ENCODE measurements at places on chromosomes 1 and 21.

DNA sequence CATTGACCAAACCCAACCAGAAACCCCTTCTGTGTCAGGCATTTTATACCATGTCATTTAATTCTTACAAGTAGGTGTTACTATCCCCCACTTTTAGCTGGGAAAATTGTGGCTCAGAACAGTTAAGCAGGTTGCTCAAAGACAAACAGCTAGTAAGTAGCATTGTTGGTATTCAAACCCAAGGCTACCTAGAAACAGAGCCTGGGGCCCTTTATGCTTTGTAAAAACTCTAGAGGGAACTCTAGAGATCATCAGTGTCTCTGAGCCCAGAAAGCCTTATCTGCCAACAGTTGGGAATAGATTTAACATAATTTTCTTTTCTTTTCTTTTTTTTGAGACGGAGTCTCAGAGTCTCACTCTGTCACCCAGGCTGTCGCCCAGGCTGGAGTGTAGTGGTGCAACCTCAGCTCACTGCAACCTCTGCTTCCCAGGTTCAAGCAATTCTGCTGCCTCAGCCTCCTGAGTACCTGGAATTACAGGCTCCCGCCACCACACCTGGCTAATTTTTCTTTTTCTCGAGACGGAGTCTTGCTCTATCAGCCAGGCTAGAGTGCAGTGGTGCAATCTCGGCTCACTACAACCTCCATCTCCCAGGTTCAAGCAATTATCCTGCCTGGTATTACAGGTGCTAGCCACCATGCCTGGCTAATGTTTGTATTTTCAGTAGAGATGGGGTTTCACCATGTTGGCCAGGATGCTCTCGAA is 48.5 kb upstream of the OSBPL9 start:
- DNase-seq, result peak; percentile 57

DNA sequence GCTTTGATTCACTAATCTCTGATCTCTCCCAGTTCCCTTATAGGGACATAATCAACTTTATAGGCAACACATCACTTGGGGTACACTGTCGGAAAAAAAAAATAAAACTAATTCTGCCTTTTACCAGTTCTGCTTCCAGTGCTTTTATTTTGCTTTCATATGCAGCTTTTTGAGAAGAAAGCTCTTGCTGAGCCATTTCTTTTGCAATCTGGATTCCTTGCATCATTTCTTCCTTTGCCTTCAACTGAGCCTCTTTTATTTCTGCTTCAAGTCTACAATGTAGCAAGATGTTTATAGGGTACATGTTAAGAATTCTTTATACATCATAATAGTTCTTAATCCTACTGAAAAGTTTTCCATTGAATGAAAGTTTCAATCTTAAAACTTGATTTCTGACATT is 30.6 kb downstream of the KIF14 start:
- no peak for DNase-seq

- no peak for DNase-seq
These were observed 4.9 kb downstream of the MIA3 start for GRCh38 chr1:222622765-222623164.

GRCh38 chr21:9750341-9751086 is 770.9 kb upstream of the TPTE start:
- no peak for DNase-seq

DNA sequence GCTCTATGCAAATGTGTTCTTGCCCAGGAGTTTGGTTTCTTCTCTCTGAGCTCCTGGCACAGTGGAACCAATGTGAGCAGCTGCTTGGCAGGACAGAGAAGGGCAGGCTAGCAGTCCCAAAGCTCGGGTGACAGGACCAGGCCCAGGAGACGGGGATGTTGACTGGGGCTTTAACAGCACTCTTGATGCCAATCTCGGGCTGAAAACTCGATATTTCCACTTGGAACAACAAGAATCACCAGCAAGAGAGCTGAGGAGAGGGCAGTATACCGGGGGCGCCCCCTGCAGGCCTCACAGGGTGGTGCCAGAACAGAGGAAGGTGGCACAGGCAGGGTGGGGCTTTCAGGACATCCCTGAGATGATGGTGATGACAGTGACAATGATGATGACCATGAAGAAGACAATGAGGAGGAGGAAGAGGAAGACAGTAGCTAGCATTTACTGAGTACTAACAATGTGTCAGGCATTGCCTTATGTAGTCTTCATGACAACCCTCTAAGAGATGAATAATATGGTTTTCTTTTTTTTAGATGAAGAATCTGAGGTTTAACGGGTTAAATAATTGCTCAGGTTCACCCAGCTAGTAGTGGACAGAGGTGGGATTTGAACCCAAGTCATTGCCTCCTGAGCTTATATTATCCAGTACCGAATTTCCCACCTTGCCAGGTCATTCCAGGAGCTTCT is 2.7 kb upstream of the KCNJ9 start:
- DNase-seq, result peak; percentile 70

DNA sequence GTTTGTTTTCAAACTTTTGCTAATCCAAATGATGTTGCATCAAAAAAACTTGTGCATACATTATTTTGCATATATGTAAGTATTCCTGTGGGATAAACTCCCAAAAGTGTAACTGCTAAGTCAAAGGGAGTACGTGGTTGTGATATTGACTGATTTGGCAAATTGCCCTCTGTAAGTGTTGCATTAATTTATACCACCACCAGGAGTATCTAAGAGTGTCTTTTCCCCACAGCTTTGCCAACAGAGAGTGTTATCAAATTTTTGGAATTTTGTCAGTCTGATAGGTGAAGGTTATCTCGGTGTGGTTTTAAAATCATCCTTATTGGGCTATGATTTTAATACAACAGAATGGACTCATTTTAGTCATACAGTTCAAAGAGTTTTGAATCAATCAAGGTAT is 30.1 kb upstream of the PARP1 start:
- no peak for DNase-seq

GRCh38 chr21:34912022-34912945 is 136.8 kb downstream of the RUNX1 start:
- peak; percentile 57 for DNase-seq

DNA sequence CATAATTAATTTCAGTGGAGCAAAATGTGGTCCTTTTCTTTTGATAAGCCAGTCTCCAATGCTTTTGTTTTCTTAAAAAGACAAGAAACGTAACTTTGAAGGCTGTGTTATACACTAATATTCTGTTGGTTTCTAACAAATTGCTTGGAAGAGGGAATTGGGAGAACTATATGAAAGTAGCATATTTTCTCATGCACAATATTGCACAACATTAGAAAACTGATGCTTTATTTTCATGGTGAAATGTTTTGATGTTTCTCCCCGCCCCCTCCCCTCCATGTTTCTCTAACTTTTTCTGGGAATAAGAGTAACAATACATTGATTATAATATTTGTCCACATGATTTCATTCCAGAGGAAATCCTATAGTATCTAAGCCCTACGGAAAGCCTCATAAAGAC is 115.4 kb downstream of the OLFML2B start:
- DNase-seq, result no peak

DNA sequence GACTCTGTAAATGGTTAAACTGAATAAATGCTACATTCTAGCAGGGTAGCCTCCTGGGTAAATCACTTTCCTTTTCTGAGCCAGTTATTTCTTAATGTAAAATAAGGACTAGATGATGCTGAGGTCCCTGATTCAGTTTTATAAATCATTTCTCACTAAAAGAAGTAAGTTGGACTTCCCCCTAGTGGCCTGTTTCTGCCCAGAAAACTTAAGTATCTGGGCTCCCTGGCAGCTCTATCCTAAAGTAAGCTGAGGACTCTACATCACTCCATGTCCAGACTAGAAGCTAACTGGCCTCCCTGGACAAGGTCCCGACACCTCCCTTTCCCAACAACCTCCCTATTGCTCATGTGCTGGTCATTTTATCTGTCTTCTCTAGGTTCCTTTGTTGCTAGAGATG is 3.0 kb downstream of the GPN2 start:
- DNase-seq, result peak; percentile 46

DNA sequence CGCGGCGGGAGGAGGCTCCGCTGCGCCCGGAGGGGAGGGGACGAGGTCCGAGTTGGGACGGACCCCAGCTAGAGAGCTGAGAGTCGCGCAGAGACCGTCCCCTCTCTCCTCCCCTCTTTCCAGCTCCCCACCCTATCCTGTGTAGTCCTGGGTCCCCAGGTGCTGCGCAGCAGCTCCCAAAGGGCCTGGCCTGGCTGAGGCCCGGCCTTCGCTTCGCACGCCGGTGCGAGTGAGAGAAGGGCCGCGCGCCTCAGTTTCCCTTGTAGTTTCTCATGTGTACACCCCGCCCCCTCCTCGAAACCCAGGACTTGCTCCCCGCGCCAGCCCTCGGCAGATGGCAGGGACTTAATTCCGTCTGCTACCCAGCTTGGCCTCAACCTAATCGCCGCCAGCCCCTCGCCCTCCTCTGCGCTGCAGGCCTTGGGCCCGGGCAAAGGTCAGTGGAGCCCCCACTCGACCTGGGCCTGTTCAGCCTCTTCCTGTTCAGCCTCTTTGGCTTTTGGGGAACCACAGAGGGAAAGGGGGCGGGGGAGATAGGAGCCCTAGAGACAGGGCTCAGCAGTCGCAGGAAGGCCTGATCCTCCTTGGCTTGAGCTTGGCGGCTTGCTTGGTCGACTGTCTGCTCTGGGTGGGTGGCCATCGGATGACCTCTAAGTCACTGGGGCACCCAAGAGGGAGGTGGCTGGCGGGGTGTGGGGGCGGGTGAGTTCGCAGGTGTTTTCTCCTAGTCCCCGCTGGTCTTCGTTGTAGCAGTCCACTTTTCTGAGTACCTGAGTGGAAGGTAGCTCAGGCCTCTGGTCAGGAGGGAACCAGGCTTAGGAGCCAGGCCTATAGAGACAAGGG is 1.0 kb downstream of the ZNF687 start:
- DNase-seq, result peak; percentile 68

GRCh38 chr1:182279724-182280503 is 111.7 kb downstream of the GLUL start:
- DNase-seq, result peak; percentile 47

GRCh38 chr1:177857285-177857684 is 112.6 kb downstream of the SEC16B start:
- no peak for DNase-seq

DNA sequence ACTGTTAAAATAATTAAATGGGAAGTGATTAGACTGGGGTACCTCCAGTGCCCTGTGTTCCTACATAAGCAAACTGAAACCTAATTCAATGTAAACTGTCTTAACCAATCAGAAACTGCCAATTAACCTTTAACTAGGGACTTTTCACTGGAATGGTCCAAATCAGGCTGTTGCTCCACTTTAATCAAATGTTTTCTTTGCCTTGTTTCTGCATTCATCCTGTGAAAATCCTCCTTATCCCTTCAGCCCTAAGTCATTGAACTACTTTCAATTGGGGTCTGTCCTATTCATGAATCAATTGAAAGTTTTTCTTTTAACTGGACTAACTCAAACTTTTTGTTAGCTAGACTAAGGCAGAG is 5.1 kb upstream of the FUBP1 start:
- DNase-seq, result no peak

DNA sequence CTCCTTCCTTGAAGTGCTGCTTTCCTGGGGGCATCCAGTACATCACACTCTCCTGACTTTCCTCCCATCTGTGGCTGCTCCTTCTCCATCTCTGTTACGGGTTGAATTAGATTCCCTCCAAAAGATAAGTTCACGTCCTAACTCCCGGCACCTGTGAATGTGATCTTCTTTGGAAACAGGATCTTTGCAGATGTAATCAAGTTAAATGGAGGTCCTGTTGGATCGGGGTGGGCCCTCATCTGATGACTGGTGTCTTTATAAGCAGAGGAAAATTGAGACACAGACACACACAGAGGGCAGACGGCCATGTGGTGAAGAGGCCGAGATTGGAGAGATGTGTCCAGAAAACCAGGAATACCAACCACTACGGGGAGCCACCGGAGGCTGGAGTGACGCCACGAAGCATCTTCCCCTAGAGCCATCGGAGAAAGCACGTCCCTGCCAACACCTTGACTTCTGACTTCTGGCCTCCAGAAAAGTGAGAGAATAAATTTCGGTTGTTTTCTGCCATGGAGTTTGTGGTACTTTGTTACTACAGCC is 36.0 kb downstream of the ZBTB18 start:
- DNase-seq, result no peak

GRCh38 chr1:21383785-21384401 is 56.0 kb upstream of the NBPF3 start:
- peak; percentile 21 for DNase-seq

- DNase-seq, result no peak
These were observed 179.4 kb downstream of the TGFB2 start for GRCh38 chr1:218524526-218524925.

DNA sequence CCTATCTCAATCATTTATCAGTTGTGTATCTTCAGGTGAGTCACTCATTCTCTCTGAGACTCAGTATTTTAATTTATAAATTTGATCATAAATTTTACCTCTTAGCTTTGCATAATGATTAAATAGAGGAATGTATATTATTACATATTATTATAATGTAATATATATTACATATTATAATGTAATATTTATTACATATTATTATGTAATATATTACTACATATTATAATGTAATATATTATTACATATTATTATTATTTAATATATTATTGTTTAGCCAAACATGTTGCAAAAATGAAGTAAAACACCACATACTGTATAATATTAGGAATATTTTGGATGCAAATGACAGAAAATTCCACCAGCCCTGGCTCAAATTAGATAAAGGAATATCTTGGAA is 104.7 kb upstream of the NFIA start:
- no peak for DNase-seq

GRCh38 chr1:212503714-212504113 is 71.0 kb downstream of the NENF start:
- no peak for DNase-seq

DNA sequence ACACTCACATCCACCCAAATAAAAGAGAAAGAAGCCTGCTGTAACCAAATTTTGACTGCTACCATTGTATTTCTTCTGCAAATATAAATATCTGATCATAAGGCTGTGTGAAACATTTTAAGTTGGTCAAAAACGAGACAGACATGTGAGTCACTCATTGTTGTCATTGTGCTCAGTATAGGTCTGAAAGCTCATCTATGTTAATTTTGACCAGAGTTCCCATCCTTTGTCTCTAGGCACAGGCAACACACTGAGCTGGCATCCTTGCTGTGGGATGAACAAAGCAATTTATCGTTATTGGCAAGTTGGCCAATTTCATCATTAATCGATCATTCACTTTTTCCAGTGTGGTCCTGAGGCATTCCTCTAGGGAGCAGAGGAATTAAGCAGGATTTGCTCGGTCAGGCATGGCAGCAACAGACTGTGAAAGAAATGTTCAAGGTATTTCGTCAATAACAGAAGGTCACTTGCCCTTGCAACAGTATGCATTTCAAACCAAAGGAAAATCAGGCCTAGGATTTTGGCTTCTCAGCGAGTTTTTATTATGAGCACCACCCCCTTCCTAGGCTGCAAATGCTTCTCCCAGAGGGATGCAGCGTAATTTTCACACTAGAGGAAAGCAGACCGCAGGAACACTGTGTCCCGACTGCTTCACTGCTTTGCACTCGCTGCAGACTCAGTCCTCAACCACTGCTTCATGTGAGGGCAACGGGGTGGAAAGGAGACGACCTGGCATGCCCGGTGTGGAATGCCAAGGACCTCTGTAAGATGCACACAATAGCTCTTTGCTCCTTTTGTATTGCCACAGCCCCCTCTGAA is 87.9 kb upstream of the SMYD2 start:
- DNase-seq, result no peak

DNA sequence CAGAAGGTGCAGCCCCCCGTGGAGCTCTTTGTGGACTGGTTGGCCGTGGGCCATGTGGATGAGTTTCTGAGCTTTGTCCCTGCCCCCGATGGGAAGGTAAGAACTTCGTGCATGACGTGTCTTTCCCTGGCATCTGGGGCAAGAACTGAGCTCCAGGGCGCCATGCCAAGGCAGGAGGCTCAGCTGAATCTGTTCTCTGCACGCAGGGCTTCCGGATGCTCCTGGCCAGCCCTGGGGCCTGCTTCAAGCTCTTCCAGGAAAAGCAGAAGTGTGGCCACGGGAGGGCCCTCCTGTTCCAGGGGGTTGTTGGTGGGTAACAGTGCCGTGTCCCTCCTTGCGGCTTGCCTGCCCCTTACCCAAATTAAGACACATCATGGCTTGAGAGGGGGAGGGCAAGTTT is 27.7 kb downstream of the PADI3 start:
- DNase-seq, result no peak

All from mesendoderm (in vitro differentiated cells).